ENCODE measurements at places on chromosomes 2 and 18.
A peak's percentile ranks its signal among the peaks of the same experiment; 100 is the strongest.

DNA sequence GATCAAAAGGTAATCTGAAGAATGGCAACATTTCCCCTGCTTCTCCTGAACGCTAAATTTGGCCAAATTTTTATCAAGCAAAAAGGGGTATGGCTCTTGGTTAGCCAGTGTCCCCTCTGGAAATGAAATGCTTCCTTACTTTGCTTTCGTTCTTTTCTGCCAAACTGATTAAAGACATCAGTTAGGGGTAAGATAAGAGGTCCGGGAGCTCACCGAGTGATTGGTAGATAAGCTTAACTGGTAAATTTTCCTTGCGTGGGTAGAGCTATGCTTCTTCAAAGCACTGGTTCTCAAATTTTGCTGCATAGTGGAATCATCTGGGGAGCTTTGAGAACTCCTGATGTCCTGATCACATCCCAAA, 62.7 kb upstream of the MAPRE2 start:
- no peak for DNase-seq

- no peak for DNase-seq
These were observed 34.5 kb downstream of the ARL4C start for GRCh38 chr2:234462218-234462992.

- DNase-seq: no peak
These were observed 7.4 kb downstream of the NFATC1 start for GRCh38 chr18:79402977-79403722.

DNA sequence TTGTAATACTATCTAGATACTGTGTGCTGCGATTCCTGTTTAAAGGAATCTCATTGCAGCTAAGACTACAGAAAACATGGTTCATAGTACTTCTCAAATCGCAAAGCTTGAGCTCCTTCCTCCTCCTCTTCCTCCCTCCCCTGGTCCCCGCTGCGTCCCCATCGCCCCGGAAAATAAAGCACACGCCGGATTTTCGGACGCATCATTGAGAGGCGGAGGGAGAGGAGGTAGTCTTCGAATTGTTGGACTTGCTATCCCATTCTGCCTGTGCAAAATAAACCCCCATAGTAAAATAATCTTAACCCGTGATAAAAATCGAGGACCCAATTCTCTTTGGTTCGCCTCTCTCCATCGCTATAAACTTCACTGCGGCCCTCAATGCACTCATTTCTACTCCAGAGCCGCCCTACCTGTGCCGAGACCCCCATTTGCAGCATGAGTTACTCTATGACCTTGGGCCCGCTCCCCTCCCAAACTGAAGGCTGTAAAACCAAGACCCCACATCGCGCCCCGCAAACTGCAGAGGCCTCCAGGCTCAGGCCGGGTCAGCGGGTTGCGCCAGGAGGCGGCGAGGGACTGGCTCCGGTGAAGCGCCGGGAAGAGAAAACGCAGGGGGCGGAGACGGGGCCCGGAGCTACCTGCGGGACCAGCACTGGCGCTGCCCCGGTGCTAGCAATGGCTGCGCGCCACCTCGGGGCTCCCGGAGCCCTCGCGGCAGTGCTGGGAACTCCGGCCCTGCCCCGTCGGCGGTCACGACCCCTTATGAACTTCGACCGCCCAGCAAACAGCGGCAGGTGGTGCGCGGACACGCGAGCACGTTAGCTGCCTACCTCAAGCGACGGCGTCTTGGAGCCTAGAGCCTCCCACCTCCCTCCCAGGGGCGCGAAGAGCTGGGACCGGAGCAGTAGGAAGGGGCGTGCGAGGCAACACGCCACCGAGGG, 649 bp downstream of the ESCO1 start:
- peak; percentile 76 for DNase-seq

DNA sequence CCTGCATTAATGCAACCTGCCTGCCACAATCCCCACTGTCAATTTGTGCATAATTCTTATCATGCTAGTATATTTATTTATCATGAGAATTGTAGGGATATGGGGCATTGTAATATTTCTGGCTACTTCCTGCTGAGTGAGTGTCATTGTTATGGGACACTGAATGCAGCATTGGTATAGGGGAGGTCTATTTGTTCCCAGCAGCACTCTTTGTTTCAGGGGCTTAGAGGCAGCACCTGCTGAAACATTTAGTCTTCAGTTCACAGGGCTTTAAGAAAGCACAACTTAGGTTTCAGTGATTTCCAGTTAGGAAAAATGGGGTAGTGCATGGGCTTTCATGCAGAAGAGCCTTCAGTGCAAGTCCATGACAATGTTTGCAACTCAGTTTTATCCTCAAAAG, 23.6 kb downstream of the SULT1C3 start:
- no peak for DNase-seq

DNA sequence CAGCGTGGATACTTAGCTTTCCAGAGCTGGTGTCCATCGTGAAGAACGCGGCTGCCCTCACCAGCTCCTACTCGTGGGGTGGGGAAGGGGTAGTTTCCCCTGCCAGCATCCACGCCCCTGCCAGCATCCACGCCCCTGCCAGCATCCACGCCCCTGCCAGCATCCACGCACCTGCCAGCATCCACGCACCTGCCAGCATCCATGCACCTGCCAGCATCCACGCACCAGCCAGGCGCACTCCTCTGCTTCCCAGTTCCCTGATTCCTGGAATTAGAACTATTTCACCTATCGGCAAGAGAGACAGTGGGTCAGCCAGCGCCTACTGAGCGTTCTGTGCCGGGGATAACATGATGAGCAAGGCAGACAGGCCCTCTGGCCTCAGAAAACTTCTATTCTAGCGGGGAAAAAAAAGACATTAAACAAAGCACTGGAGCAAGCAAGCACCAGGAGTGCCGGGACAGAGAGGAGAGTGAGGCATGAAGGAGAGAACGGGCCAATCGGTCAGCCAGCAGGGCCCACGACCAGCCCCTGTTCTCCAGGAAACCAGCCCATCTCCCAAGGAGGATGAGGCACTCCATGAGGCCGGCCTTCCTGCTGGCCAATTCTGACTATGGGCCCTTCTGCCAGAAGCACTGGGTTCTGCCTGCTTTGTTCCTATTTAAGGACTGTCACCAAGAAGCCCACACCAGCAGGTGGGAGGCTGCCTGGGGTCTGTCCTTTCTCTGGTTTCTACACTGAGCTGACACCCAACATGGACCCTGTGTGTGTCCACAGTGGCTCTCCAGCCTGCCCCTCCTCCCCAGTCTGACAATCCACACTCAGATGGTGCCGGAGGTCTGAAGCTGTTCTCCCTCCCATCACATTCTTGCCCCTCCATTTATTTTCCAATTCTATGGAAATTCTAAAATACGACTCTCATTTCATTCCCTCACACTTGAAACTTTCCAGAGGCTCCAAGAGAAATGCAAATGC, 78.4 kb upstream of the SALL3 start:
- no peak for DNase-seq

DNA sequence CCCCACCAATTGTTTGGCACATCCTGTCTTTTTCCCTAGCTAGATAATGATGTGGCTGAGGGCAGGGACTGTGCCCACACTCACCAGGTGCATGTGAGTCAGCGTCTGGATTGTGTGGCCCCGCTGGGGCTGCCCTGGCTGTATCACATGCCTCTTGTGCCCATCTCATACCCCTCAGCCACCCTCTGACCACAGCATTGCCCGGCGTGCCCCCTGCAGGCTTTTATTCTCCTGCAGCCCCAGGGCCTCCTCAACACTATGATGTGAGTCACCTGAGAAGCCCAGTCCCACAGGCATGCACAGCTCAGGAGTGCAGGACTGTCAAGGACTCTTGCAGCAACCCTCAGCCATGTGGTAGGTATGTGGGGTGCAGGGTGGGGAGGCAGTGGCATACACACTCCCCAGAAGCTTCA, 14.8 kb upstream of the STEAP3 start:
- DNase-seq: no peak

DNA sequence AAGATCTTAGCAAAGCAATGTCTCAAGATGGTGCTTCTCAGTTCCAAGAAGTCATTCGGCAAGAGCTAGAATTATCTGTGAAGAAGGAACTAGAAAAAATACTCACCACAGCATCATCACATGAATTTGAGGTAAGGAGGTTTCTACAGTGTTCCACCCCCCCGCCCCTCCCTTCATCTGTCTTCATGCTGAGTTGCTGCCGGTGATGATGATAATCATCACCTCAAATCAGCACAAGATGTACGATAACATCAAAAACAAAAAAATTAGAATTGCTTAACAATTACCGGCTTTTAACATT, 14.6 kb downstream of the UGP2 start:
- peak; percentile 67 for DNase-seq

- DNase-seq: peak; percentile 38
These were observed 21.0 kb downstream of the SNORC start for GRCh38 chr2:232890896-232891601.

GRCh38 chr2:29954316-29954715, 32.9 kb upstream of the ALK start:
- no peak for DNase-seq

GRCh38 chr18:78368726-78369125, 610.9 kb upstream of the SALL3 start:
- no peak for DNase-seq

DNA sequence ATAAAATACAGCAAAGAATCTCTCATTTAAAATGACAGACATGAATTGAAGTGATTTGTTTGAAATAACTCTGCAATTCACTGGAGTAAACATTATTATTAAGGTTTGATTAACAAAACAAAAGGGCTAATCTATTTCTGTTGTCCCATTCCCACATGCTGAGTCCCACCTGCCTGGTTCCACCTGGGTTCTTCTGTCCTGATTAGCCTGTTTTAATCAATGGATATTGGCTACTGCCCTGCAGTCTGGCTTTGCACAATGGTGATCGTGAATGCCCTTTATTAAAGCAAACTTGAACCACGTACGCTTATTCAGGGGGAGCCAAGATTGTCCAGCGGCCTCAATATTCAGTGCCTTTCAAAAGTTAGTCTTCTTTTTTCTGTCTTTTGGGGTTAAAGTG, 72.8 kb upstream of the CDH19 start:
- no peak for DNase-seq

GRCh38 chr18:77168811-77169311, 36.3 kb upstream of the MBP start:
- DNase-seq: no peak

DNA sequence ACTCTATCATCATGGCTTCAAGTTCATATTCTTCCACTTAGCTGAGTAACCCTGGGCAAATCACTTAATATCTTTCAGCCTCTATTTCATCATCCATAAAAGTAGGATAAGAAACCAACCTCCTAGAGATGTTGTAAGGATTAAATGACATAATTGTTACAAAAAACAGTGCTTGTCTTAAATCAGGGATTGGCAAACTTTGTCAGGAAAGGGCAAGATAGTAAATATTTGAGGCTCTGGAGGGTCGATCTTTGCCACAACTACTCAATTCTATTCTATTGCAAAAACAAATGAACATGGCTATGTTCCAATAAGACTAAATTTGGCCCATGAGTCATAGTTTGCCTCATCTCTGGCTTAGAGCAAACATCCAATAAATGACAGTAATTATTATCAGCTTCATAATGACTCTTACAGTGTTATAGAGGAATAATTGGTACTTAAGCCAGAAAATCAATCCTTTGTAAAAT, 184.7 kb downstream of the SATB2 start:
- peak; percentile 19 for DNase-seq

GRCh38 chr18:9097349-9097748, 5.2 kb upstream of the NDUFV2 start:
- DNase-seq: no peak

DNA sequence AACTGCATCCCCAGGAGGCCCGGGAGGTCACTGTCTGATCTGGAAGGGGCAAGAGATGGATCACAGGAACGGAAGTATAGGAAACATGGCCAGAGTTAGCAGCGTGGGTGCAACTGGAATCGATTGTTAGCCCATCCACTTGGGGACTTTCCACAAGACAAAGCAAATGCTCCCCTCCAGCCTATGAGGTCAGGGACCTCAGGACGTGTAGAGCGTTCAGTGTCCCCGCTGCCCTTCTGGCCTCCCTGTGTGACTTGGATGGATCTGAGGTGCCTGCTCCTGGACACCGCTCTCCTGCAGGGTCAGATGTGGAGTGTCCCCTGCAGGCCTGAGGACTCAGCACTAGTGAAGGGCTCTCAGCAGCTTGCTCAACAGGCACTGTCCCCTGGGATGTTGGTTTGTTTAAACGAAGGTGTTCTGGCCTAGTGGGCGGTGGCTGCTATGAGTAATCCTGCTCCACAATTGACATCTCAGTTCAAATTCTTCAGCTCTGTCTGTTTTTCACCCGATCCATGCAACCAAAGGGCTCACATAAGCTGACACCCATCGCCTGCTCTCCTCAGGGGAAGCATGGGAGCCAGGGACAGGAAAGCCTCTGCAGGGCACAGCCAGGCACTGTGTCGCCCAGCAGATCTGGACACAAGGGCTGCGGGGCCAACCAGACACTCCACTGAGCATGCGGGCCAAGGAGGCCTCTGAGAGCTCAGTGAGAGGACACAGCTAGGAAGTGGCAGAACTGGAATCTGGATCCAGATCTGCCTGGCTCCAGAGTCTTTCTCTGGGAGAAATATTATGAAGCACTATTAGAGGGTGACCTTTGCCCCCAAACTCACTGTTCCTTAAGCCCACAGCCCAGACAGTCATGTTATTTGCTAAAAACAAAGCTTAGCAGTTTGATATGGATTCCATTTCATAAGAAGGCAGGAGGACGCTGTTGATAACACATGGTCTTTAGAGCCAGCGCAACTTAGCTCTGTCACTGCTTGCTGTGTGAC, 78.5 kb downstream of the RHOB start:
- no peak for DNase-seq

- DNase-seq: no peak
These were observed 18.6 kb upstream of the PDE1A start for GRCh38 chr2:182445391-182445965.

DNA sequence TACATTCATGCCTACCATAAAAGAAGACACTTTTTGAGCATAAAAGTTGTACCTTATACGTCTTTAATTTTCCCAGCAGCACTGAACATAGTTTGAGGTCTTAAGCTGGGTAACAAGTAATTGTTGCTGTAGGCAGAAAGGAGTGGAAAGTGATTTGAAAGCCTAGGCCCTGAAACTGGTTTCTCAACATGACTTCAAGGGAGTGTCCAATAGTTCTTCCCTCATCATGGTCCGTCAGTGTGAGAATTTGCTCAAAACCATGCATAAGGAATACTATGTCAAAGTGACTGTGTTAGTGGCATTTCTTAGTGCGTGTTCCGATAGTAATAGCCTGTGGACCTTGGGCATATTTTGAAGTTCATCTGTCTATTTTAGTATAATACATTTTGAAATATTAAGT, 463.1 kb downstream of the PTPRM start:
- no peak for DNase-seq

DNA sequence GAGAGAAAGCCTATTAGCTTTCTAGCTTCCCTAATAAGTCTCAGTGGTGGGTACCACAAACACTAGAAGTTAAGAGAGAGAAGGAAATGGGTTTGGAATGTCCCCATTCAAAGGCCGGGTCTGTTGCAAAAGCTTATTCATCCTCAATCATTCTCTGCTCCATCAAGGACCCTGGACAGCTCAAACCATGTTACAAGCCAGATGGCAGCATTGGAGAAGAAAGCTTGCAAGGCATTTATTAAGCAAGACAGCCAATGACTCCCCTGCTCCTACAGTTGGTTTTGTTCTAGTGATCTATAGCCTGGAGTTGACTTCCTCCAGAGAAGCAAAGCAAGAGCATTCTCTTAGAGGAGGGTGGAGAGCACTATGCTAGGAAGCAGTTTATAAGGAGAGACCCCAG, 86.9 kb upstream of the LMAN1 start:
- DNase-seq: peak; percentile 16
